ENCODE measurements at places on chromosomes 3 and 15. TPM values are rescaled to one million over a fixed set of nuclear protein-coding genes. Genes with fewer than 3 reads are reported as not detected.

The GPR160 gene
- not detected for total RNA-seq

The SIN3A gene
- 31.9 TPM for total RNA-seq

The TBC1D23 gene
- 50.2 TPM for total RNA-seq

The FHIT gene
- total RNA-seq: 0.77 TPM

The CD200 gene
- under 0.01 TPM for total RNA-seq

The MYO5C gene
- total RNA-seq: 0.16 TPM

The CHRNA3 gene
- under 0.01 TPM for total RNA-seq

The PLXNB1 gene
- 57.5 TPM for total RNA-seq

The WDR73 gene
- 25.5 TPM for total RNA-seq

The KNG1 gene
- total RNA-seq: not detected
